ENCODE measurements at places on chromosomes 11 and 22.

DNA sequence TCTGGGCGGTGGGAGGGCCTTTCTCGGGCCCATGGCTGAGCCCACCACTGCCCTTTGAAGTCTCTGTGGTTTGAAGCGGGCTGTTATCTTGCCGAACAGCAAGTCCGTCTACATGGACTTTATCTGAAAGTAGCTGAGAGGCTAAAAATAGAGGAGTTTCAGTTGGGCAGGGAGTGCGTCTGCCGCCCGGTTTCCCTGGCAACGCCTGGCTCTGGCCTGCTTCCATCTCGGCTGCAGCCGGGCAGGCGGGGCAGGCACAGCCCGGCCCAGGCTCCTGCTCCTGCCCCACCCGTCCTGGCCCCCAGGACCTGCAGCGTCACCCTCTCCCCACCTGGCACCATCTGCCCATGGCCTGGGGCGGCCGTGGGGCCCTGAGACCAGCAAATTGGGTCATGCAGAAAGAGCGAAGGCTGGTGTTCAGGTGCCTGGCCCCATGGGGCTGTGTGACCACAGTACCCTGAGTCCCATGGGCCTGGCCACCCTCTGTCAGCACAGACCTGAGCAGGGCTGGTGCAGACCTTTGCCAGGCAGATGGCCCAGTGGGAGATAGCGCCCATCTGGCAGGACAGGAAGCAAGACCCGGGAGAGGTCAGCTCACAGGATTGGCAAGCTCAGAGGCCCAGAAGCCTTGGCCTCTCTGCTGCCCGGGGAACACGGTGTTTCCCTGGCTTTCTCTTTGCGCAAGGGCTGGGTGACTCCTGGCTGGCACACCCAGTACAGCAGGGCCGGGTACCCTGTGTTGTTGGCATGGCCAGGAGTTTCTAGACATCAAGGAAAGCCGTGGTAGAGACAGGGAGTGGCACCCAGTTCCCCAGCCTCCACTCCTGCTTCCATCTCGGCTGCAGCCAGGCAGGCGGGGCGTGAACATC is 79.1 kb upstream of the KCNQ1OT1 start:
- DNase-seq = no peak

DNA sequence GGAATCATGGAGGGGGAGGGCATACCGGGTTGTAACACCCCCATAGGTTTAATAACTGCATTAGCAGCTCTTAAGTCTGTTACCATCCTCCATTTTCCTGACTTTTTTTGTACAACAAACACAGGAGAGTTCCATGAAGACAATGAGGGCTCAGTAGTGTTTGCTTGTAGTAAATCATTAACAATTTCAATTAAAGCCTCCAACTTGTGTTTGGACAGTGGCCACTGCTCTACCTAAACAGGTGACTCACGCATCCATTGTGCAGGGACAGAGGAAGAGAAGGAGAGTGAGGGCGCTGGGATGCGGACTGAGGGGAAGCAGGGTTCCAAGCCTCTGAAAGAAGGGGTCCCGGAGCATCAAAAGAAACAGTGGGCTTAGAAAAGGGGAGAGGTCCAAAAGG is 21.3 kb upstream of the MTNR1B start:
- no peak for DNase-seq

- no peak for DNase-seq
These were observed 179.6 kb upstream of the PDGFD start for GRCh38 chr11:104343578-104343977.

- no peak for DNase-seq
These were observed 6.0 kb downstream of the NEAT1 start for GRCh38 chr11:65428578-65429067.

- no peak for DNase-seq
These were observed 581.1 kb upstream of the ARHGAP42 start for GRCh38 chr11:100105982-100106358.
